HTR-8/SVneo (cell line): ENCODE measurements at places on chromosomes 13 and 19.

- no peak for DNase-seq
Observed at GRCh38 chr13:49683489-49683888, 7.8 kb downstream of the EBPL start.

GRCh38 chr13:99287551-99287950 is 19.6 kb downstream of the GPR183 start:
- no peak for DNase-seq

- DNase-seq: no peak
Observed at GRCh38 chr19:18737954-18738351, 53.2 kb downstream of the COMP start.

DNA sequence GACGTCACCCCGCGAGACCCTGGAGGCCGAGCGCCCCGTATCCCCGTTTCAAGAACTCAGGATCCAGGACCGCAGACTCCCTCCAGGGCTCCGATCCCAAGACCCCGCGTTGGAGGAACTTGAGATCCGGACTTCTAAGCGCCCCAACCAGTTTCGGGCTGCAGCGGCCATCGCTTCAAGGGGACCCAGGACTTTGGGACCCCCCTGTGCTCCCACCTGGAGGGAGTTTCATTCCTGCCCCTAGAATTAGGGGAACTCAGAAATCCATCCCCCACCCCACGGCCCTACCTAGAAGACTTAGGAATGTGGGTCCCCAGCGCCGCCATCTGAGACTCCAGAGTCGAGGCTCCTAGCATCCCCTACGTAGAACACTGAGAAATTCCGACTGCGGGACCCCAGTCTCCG is 400 bp downstream of the PLEKHG2 start:
- DNase-seq: no peak

- DNase-seq: no peak
Observed at GRCh38 chr13:28529836-28530235, 34.9 kb upstream of the FLT1 start.

DNA sequence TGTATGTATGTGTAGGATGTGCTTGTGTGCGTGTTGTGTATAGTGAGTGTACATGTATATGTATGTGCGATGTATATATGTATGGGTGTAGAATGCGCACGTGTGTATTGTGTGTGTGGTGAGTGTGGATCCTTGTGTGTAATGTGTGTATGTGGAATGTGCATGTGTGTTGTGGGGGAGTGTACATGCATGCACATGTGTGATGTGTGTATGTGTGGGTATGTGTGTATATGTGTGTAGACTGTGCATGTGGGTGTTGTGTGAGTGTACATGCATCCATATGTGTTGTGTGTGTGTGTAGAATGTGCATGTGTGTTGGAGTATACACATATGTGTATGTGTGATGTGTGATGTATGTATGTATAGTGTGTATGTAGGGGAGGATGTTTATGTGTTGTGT is 18.0 kb upstream of the SPACA7 start:
- no peak for DNase-seq

DNA sequence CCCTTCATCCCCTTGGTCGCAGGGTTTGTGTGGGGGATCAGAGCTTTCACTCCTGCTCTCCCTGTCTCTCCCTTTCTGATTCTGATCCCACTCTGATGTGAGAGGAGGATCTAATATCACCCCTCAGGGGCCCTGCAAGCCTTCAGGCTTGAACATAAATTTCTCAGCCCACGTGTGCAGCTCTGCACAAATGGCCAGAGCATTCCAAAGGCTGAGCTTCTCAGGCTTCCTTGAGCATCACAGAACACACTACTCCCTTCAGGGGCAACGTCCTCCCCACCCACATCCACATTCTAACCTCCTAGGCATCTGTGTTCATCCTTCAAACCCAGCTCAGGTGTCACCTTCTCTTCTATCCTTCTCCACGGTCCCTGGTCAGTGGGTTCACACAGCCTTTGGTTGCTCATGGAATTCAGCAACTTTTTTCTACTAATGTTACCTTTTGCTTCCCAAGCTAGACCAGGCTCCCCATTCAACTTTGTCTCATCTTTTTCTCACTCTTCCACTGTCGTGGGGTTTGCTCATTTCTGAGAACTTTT is 24.4 kb upstream of the DOCK9 start:
- no peak for DNase-seq

GRCh38 chr19:42140125-42140754 is 8.0 kb upstream of the POU2F2 start:
- DNase-seq: peak; percentile 69

- DNase-seq: no peak
Observed at GRCh38 chr13:109533350-109533749, 253.0 kb downstream of the IRS2 start.

DNA sequence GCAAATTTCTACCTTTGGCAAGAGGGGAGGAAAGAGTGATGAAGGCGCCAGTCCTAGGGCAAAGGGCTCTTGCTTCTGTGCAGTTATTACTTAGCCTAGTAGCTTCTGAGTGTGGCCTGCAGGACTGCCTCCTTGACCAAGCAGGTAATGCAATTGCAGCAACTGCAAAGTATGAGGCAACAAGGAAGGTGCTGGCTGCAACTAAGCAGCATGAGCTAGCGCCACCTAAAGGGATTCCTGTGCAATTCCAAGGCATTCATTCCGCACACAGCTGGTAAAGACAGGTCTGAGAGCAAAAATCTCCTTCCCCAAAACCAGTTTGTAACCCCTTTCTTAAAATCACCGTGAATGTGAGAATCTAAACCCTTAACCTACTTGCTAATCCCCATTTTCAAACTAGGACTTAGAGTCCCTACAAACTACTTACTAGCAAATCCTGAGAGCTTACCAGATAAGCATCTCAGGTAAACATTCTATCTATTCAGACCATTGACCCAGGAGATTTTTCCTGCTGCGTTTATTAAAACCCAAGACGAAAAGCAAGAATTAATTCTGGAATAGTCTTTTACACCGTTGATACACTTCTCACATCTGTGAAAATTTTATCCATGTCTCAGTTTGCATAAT is 62.9 kb downstream of the DCT start:
- DNase-seq: no peak

GRCh38 chr19:18900700-18901481 is 4.9 kb upstream of the CERS1 start:
- DNase-seq: no peak

DNA sequence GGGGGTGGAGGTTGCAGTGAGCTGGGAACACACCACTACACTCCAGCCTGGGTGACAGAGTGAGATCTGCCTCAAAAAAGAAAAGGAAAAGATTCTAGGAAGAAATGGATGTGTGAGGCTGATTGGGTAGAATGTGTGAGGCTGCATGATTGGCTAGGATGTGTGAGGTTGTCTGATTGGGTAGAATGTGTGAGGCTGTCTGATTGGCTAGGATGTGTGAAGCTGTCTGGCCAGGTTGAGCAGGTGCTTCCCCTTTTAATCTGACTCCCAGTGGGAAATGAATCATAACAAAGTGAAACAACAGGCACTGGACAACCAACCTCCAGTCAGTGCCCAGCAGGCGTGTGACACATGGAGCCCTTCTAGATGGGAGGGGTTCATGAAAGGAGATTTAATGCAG is 14.7 kb downstream of the C13orf46 start:
- no peak for DNase-seq

DNA sequence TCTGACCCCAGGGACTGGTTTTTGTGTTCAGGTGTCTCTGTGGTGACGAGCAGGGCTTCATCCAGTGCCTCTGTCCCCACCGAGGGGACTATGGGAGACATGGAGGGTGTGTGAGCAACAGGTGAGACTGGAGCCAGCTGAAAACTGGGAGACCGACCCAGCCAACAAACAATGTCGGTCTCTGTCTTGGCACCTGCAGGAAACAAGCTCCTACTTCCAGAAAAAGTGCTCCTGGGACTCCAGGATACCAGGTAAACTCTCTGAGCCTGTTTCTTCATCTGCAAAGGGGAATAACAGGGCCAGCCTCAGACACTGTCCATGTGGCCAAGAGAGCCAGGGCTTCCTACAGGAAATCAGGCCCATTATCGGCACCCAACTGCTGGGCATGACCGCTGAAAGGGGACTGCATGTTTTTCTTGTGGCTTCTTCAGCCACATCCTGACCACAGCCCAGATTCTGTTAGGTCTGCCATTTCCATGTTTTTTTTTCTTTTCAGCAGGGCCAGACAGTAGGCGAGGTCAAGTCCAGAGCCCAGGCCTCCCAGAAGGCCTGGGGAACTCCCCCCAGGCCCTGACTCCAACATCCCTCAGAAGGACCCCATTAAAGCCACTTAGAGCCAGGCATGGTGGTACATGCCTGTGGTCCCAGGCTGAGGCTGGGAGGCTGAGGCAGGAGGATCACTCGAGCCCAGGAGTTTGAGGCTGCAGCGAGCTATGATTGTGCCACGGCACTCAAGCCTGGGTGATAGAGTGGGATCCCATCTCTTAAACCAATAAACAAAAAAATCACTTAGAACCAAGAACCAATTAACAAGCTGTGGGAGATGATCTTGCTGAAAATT is 836 bp upstream of the BST2 start:
- no peak for DNase-seq

- DNase-seq: peak; percentile 51
Observed at GRCh38 chr19:15551293-15552004, 43.1 kb downstream of the CYP4F22 start.

GRCh38 chr13:26202365-26202972 is 19.6 kb downstream of the RNF6 start:
- no peak for DNase-seq

GRCh38 chr13:48291730-48292129 is 11.8 kb upstream of the RB1 start:
- no peak for DNase-seq

GRCh38 chr13:109684084-109684823 is 102.1 kb downstream of the IRS2 start:
- DNase-seq: no peak

GRCh38 chr13:20798027-20798426 is 24.3 kb upstream of the EEF1AKMT1 start:
- no peak for DNase-seq

DNA sequence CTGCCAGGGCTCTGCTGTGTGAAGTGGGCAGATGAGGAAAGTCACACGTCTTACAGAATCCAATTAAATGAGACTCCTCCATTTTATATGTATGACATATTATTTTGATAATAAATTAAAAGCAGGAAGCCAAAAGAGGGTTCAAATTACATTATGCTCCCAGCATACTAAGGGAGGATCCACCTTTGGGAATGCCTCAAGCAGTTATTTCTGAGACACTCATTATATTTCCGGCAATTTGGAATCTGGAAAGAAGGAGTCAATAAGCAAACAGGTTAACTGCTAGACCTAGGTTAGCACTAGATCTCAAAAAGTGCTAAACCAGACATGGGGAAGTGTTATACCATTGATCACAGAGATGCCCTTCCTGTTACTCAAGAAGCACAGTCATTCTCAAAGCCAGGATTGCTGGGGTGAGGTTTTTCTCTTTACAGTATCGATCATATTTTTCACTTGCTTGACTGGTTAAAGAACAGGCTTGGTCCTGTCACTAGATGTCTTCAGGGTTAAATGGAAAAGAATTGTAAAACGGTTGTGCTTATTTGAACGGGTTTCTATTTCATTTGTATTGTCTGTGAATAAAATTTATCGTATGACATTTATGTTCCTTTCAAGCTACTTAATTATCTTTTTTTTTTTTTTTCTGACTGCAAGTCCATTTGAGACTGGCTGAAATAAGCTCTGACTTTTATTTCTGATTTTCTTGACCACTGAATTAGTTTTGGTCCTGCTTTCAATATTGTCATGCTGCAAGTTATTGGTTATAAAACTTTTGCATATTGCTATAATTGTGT is 523.2 kb downstream of the KLF12 start:
- DNase-seq: no peak

GRCh38 chr13:22061371-22061805 is 390.5 kb downstream of the FGF9 start:
- DNase-seq: no peak

- peak; percentile 53 for DNase-seq
Observed at GRCh38 chr19:42253245-42254088, 1.5 kb downstream of the ERF start.
